AG08395 (cell line): ENCODE measurements at places on chromosomes 2 and 18.

DNA sequence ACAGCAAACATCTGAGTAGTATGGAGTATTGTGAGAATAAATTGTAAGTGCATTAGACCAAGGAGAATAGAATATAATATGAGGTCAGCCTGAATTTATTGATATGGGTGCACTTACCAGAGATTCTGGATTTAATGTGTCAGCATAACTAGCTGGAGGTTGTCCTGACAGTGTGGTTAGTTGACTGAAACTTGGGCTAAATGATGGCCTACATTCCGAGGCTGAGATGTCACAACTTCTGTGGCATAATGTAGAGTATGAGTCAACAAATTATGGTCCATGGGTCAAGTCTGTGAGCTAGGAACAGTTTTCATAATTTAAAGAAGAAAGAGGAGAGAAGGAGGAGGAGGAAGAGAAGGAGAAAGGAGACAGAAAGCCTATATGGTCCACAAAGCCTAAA lies 127.6 kb downstream of the QPCT start:
- DNase-seq, result peak; percentile 81

DNA sequence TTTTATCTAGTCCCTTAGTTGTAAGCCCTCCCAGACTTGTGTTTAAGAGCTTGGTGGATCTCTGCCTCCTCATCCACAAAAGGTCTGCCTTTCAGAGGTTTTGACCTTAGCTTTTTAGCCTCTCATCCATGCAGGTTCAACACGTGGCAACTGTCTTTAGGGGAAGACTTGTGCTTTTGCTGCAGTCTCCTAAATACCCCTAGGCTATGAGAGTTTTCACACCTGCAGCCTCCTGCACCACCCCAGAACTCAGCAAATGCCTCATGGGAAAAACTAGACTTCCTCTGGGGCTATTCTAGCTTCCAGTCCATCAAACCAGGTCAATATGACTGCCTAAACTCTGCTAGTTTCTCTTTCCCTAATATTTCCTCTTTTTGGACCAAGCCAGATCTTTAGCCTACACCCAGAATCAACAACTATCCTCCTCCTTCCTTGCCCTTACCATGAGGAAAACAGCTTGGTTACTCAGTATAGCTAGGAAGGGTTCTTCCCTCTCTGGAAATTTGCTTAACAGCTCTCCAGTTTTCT lies 132.3 kb upstream of the RIOK3 start:
- DNase-seq, result no peak

DNA sequence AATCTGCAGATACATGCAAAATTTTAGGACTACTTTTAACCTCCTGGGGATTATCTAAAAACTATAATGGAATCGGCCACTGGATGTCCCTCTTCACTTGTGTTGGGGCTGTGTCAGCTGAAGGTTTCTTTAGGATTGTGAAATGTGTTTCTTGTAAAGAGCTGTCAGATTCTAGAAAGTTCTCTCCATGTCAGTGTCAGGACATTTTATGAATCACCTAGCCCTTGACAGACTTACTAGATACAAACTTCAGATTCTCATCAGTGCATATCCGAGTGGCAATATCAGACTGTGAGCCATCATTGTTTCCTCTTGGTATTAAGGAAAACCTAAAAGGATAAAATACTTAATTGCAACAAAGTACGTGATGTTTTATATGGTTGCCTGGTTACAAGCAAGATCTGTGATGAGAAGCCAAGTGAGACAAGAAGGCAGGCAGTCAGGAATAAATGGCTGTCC lies 107.3 kb downstream of the CPS1 start:
- DNase-seq, result peak; percentile 2

DNA sequence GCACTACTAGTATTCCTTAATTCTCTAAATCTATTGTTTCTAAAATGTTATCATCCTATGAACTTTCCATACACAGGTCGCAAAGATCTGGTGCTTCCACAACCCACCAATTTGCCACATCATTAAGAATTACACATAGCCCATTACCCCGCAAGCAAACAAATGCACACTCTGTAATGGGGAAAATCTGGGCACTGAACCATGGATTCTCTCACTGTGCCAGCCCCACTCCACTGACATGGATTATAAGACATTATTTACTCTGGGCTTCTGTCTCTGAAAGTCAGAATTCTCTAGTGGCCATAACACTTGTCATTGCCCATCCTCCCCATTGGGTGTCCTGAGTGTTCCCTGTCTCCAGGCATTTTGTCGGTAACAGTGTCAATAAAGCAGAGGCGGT lies 537.1 kb downstream of the EPHA4 start:
- DNase-seq, result no peak

- no peak for DNase-seq
Observed at GRCh38 chr2:64534363-64534762, 10.2 kb downstream of the AFTPH start.
